ENCODE measurements at places on chromosomes 5 and 9.

DNA sequence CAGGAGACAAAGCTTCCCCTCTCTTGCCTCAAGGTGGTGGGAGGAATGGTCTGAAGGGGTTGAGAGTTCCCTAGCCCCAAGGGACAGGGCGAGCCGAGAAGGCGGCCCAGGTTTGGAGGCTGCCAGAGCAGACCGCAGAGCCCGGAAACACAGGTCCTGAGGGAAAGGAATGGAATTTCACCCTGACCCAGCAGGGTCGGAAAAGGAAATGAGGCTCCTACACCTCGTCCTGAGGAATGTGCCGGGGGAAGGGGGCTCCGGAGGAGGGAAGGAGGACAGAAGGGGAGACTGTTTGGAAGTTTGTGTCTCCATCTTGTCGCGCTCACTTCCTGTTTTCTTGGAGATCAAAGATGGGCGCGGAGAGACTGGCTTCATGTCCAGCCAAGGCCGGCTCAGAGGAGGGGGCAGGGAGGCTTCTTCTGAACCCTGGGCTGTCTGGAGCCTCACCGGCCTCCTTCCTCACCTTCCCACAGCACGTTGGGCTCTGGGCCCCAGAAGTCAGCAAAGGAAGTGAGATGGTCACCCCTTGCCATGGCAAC lies 9.6 kb downstream of the ENG start:
- DNase-seq: no peak

- no peak for DNase-seq
Observed at GRCh38 chr5:65359981-65360380, 121.7 kb downstream of the ADAMTS6 start.

- no peak for DNase-seq
Observed at GRCh38 chr5:115686738-115687074, 60.9 kb upstream of the TMED7 start.

GRCh38 chr9:4666042-4666699 lies at the start of gene SPATA6L:
Gene SPATA6L, minus strand, starts transcription at chr9:4666480. Its CDS starts 230 bp downstream, at chr9:4666250.
- DNase-seq: peak; percentile 45

DNA sequence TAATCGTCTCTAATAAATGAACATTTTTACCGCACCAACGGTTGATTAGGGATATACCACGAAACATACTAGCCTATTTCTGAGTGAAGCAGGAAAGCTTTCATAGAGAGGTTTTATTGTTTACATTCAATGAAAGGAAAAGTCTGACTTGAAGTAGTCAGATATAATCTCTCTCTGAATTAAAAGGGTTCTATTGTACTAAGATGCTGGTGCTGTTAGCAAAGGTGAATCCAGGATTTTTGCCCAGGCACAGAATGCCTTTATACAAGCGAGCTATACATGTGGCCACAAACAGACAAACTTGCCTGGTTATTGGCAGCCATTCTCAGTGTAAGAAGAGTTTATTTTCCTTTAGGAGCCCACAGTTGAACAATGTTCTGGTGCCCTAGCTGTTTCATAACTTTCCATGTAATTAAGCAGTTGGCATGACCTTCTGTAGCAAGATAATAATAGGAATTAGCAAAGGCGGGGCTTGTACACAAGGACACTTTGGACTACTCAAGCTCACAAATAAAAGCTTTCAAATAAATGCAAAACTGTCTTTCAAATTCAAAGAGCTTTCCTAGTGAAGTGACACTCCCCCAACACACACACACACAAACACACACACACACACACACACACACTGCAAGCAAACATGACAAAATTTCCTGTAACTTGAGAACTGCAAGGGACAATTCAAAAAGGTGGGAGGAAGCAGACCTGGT lies 198.7 kb upstream of the MAP3K1 start:
- no peak for DNase-seq

- peak; percentile 68 for DNase-seq
Observed at GRCh38 chr5:179668391-179668790, 12.4 kb downstream of the CBY3 start.

DNA sequence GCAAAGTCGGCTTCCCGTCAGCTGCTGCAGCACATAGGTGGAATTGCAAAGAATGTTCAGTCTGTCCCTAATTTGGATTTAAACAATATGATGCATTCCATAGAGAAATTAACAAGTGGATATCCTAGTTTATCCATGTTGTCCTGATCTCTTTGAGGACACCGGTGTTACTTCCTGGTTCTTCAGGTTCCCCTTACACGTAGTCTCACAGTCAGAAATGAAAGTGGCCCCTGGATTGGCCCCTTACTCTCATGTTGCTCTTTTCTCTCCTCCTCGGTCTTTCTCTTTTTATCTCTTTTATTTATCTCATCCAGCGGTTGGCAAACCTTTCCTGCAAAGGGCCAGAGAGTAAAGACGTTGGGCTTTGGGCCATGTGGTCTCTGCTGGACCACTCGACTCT lies 265.1 kb downstream of the GAS1 start:
- DNase-seq: no peak

DNA sequence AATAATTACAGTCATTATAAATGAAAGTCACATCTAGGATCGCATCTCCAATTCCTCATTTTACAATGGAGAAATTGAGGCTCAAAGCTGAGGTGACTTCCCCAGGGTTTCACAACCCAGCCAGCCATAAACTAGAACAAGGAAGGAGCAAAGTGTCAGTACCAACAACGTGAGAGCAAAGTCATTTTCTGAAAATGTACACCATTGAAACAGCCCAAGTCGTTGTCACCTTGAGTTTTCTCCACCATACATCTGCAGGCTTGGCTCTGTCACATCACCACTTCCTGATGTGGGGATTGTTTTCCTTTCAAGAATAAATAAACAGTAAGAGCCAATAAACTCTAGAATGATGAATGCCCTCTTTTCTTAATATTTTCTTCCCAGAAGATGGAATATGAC lies 184.5 kb upstream of the PTGER4 start:
- DNase-seq: peak; percentile 74

DNA sequence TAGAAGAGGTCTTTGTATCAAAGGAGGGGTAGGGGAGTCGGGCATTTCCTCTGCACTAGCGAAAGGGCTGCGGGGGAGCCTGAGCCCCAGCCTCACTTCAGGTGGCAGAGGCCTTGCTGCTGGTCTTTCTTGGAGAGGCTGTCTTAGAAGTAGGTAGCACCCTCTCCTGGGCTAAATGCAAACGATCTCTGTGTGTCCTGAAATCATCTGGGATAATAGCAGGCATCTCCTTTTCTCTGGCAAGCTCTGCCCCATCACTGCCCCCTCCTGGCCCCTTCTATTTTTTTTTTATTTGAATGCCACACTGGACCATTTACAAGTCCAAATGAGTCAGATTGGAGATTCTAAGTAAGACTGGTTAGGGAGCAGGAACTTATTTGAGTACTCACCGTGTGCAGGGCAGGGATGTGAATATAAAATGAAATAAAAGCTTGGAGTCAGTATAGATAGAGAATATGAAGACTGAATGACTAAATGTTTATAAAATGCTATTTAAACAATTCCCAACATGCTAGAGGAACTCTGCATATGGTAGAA lies 137.1 kb downstream of the FGF1 start:
- peak; percentile 42 for DNase-seq

DNA sequence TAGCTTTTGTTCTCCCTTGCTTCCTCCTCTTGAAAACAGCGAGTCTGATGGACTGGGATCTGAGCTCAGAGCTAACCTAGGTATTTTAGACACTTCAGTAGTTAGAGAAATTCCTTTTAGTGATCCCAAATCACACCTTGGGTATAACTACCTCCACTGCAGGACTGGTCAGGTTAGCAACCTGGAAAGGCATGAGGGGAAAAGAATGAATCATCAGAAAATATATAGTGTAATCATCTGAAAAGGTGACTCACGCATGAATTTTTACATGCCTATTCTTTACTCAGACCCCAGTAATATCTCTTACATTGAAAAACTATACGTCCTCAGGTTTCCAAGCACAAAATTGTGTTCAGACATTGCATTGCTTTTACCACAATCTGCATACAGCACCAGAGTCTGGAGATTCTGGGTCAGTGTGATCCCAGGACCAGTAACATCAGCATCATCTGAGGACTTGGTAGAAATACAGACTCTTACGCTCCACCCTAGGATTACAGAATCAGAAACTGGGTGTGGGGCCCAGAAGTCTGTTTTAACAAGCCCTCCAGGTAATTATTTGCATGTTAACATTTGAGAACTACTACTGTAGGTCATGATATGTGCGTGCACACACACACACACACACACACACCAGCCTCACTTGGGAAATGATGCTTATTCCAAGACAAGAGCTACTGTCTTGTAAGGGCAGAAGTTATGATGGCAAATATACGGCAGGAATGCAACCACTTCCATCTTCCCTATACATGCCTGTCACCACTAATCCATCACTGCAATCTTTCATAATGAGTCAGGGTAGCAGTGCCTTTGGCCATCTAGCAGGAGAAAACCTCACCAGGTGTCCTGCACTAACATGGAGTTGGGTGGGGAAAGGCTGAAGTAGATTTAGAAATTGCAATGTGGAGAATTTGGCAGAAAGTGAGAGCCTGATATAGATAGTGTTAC lies 271.6 kb upstream of the MAP3K1 start:
- DNase-seq: no peak

GRCh38 chr9:36268007-36268427 lies 9.8 kb upstream of the GNE start:
- DNase-seq: no peak

DNA sequence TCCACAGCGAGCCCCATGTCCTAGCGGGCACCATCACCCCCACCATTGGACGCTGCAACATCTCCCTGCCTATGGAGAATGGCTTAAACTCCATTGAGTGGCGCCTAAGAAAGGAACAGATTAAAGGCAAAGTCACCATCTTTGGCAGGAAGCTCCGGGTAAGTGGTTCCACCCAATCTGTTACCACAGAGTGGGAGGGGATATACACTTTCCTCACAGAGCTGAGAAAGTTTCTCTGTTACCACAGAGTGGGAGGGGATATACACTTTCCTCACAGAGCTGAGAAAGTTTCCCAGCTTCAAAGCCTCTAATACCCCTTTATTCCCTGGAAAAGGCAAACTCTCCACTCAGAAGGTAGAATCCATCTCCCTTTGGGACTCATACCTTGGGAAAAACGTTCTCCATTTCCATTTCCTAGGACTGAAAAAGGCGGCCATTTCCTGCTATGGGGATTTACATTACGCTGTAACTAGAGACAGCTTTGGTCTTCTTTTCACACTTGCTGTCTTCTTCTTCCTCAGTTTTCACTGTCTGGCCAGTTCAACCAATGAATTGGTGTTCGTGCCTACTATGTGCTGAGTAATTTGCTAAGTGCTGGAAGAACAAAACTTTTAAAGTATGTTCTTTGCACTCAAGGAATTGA lies 63.4 kb upstream of the WWC1 start:
- DNase-seq: peak; percentile 92

- DNase-seq: no peak
Observed at GRCh38 chr5:145982572-145983318, 46.4 kb downstream of the SH3RF2 start.

DNA sequence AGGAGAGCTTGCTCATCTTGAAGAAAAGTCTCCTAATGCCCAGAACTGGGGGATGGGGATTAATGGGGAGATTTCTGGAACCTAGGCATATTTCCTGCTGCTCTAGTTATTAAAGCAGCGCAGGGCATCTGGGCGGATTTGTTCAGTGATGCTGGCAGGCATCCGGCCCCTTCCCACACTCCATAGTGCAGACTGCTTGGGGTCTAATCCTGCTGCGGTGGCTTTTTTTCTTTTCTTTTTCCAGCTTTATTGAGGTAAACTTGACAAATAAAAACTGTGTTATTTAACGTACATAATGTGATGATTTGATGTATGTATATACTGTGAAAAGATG lies 30.7 kb downstream of the PPARGC1B start:
- DNase-seq: no peak

DNA sequence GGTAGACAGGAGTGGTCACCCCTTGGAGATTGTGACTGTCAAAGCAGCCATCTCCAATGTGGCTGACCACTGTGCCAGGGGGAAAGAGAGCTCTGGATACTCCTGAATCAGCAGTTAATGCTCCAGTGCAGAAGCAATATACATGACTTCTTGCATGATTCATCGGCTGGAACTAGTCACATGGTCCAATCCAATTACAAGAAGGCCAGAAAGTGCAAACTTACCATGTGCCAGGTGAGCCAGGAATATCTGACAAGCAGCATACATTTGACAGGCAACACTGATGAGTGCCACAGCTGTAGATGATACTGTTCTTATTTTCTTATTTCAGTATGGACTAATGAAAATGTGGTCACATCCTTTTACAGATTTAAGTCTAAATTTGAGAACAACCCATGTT lies 440.0 kb upstream of the MPDZ start:
- DNase-seq: no peak

DNA sequence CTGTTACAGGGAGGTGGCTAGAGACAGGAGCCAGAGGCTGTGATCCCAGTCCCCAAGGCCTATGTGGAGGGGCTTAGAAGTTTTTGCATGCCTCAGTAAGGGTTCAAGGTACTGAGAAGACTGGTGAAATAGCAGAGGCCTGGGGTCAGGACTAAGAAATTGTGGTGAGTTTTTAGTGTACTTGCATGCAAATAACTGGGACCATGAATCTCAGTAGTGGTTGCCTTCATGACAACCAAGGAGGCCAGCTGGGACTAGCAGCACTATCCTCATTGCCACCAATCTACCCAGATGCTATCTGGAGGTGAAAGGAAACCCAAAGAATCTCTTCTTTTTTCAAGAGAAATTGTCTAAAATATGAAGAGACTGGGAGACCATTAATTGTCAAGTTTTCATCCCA lies 395.1 kb downstream of the CETN3 start:
- DNase-seq: no peak

GRCh38 chr9:80605129-80605528 lies 1033.4 kb downstream of the TLE4 start:
- DNase-seq: no peak

DNA sequence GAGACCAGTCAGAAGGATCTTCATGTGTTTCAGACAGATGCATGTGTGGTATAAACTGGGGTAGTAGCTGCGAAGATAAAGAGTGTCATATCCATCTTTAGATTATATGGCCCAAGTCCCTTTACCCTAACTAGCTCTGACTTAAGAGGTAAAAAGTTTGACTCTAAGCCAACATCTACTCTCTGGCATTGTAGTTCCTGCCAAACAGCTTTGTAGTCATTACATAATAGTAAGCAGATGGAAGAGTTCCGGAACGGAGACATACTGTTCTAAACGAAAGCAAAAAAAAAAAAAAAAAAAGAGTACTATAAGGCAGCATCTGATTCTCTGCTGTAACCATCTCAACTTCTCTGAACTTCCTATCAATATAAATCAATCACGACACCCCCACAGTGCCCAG lies 48.8 kb downstream of the CEMIP2 start:
- peak; percentile 12 for DNase-seq

DNA sequence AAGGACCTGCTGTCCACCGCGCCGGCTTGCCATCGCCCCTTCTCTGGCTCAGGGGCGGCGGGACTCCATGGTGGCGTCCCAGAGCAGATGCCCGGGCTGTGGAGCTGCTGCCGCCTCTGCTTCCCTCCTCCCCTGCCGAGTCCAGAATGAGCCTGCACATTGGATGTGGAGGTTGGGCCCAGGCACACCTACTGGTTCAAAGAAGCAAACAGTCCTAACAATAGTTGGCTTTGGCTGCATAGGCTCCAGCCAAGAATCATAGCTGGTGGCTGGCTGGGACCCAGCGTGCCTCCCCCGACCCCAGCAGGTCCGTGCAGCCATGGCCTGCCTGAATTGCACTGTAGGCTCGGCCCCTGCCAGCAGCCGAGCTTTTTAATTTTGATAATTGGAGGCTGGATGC lies 25.8 kb downstream of the ADAMTSL2 start:
- DNase-seq: no peak

Measured in inflammatory macrophage treated with lipopolysaccharide for 4 hours (primary cell).